ENCODE measurements at places on chromosomes 2 and 18.

DNA sequence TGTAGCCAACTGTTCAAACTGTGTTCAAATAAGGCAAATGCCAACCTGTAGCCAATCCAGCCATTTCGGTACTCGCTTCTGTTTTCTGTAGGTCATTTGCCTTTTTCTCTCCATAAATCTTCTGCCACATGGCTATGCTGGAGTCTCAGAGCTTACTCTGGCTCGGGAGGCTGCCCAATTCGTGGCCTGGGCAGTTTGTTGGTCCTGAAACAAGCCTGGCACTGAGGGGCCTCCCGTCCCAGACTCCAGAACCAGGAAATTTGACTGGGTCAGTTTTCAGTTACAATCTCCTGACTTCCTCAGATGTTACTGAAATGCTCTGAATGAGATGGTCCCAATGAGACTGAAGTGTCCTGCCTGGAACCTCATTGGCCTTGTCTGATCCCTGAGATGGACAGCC lies 120.8 kb upstream of the NPAS2 start:
- no peak for DNase-seq

- DNase-seq: no peak
Observed at GRCh38 chr2:228771774-228772173, 499.3 kb downstream of the PID1 start.

DNA sequence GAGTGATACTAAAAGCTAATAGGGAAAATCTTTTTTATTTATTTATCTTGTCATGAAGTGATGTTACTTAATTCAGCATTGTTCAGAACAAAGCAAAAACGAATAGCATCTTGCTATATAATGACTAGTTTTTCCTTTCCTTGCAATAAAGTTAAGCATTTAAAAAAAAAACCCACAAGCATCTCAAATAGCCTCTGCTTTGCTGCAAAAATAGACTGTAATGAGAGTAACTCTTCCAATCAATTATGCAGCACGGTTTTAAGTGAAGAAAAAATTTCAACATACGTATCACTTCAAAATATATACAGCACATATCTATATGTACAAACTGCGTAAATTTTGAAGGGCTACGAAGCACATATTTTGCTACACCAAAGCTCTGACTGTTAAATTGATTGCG lies 153.3 kb upstream of the VRK2 start:
- no peak for DNase-seq

DNA sequence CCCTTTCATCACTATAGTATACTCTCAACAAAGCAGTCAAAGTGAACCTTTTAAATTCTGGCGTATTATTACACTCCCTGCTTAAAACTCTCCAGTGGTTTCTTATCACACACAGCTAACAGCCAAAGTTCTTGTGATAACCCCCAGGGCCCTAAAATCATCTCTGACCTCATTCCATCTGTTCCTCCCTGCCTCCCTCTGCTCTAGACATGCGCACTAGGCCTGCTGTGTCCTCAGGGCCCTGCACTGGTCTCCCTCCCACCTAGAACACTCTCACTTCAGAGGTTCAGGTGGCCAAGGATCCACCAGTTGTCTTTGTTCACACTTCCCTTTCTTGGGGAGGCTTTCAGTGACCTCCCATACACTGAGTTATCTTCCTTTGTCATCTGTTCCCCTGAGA lies 603.4 kb downstream of the DSC3 start:
- DNase-seq: no peak

DNA sequence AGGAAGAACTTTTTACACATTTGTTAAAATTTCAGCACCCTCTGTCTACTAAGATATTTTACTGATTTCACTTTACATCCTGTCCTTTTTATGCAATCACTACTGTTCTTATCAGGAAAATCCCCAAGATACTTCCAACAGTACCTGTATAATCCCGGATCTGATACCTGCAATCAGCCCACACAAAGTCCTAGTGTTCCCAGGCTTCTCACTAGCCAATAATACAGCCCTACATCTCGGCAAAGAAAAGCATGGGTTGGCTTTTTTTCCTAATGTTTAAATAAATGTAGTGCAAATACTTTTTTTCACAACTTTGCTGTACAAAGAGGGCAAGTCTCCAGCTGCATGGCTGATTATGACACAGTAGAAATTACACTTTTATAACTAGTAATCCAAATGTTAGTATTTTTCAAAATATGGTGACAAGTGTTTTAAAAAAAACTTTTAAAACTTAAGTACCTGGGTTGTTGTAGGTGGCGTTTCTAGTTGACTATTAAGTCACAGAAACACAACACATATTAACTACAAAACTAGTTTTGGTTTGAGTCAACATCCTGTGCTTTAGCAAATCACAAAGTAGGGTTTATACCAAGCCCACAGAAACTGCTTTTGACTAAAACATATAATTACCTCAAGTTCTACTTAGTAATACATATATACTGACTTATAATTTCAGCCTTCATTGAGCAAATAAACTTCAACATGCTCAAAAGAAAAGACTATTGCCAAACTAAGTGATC lies 19.5 kb downstream of the CNOT11 start:
- DNase-seq: no peak

Measured in SW 1271 (cell line).